ENCODE measurements at places on chromosomes 2 and 18.

- DNase-seq = no peak
Measured at GRCh38 chr2:138034536-138034935, 70.3 kb downstream of the HNMT start.

DNA sequence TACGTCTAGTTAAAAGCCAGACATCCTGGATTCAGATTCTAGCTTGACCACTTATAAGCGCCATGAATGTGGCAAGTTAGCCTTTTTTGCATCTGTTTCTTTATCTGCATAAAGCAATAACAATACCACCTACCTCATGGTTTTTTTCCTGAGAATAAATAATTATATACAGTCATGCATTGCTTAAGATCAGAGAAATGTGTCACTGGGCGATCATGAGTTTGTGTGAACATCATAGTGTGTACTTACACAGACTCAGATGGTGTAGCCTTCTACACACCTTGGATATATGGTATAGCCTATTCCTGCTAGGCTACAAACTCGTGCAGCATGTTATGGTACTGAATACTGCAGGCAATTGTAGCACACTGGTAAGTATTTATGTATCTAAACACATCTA lies 84.7 kb upstream of the PELI1 start:
- no peak for DNase-seq

DNA sequence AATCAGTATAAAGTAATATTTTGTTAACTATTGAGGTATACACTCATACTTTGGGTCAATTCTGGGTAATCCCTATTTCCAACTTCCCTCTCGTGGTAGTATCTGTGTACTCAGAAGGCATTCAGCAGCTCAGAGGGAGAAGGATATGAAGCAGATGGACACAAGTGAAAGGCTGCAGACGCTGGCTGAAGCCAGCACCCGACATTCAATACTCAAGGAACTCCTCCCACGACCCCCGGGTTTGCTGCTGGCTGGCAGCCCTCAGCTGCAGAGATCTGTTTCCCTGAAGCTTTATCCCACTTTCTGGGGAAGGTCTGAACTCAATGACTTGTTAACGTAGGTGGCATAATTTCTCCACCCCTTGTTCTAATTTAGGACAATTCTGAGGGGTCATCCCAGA lies 847.3 kb upstream of the SOX11 start:
- DNase-seq = no peak

DNA sequence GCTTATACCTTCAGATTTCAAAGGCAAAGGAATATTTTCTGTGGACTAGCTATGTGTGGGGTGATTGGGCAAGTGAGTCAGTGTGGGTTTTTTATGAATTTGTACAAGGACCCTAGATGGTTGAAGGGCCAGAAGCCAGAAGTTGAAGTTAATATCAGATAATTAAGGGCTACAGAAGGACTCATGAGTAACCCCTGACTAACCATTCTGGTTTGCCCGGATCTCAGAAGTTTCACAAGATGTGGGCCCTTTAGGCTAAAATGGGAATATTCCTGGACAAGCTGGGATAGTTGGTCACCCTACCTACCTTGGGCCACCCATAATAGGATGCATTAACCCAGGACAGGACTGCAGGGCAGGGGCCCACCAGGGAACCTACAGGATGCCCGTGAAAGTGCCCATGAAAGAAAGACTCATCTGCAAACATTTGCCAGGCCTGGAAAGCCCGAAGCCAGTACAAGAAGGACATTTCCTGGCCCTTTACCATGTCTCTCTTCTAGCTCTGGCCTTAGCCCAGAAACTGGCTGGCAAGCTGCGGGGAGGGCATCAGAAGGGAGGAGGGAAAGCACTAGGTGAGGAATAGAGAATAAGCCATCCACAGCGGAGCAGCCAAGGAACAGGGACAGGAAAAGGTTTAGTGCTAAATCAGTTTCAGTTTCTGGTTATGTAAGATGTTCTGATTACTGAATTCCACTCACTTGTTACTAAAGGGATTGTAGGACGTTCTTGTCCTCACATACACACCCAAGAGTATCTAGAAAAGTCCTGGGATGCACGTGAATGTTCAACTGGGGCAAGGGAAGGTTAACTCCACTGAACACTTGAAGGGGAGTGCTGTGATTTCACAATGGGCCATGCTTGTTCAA lies 33.6 kb downstream of the GCG start:
- DNase-seq = peak; percentile 23

GRCh38 chr2:230956827-230957755 lies 32.0 kb upstream of the GPR55 start:
- peak; percentile 79 for DNase-seq

DNA sequence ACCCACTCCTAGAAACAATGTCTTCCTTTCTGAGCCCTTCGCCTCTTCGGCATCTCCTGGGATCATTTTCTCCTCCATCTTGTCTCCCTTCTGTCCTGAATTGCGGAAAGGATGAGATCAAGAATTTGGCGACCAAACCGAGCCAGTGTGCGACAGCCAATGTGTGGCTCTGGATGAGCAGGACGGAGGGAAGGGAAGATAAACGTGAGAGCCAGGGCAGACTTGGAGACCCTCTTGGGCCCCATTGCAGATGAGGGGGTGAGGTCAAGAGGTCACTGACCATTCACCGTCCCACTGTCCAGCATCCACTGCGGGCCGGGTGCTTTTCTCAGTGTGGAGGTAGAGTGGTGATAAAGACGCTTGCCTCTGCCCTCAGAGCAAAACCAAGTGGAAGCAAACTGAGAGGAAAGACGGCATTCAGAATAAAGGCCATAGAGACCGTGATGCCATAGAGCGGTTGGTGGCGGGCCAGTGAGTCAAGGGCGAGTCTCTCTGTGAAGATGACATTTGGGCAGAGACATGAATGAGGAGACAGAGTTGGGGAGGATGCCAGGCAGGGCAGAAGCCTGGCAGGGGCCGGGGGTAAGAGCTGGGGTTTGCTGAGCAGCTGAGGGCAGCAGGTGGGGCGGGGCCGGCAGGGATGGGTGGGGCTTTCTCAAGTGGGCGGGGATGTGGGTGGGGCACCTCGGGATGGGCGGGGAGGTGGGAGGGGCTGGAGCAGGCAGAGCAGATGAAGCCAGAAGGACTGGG lies 55.6 kb downstream of the ACAA2 start:
- DNase-seq = no peak

- DNase-seq = peak; percentile 91
Measured at GRCh38 chr18:79484661-79485621, 89.2 kb downstream of the NFATC1 start.

- DNase-seq = no peak
Measured at GRCh38 chr2:144470334-144470733, 49.6 kb downstream of the ZEB2 start.

- no peak for DNase-seq
Measured at GRCh38 chr2:165237056-165237455, 2.2 kb upstream of the SCN2A start.

GRCh38 chr18:48545757-48546321 lies 7.0 kb downstream of the CTIF start:
- peak; percentile 75 for DNase-seq

DNA sequence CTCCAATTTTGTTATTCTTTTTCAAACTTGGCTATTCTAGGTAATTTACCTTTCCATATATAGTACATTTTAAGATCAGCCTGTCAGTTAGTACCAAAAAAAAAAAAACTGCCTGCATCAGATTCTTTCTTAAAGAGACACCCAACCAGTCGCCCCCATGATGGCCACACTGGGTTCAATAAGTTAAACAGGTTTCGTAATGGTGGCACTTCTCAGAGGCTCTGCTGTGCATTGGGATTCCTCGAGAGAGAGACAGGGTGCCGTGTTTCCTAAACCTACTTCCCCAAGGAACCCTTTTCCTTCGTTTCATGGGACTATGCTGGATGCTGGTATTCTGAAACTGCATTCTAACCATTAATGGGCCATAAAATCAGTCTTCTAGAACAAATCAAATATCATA lies 37.4 kb downstream of the MYO7B start:
- no peak for DNase-seq

All from AG08396 (cell line).